Forelimb muscle (tissue), 1 donor: ENCODE measurements at places on chromosomes 4 and X. TPM values are rescaled to one million over a fixed set of nuclear protein-coding genes. Genes with fewer than 3 reads are reported as not detected.

ZIC3 gene
- not detected for polyA plus RNA-seq

- DNase-seq: peak; percentile 41
These were observed 107.0 kb upstream of the STIM2 start for GRCh38 chr4:26753617-26754016.

TMEM150C gene
- 2.7 TPM for polyA plus RNA-seq

GRCh38 chr4:76251441-76252270 is at the start of gene FAM47E:
Gene FAM47E, plus strand, starts transcription at chr4:76251721. Its CDS starts 26 bp downstream, at chr4:76251747.
- no peak for DNase-seq

DNA sequence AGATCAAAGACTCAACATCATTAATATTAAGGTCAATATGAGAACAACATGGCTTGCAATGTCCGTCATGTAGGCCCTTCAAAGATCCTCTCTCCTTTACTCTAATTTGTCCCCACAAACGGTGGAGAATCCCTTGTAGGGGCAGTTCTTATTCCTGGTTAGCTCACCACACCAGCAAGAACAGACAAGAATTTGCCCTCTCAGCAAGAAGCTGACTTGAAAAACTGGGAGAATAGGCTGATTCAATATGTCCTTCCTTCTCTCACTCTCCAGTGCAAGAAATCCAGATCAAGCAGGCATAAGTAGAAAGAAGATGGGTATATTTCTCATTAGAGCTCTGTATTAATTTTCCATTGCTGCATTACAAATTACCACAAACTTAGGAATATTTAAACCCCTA is 704.2 kb upstream of the SLIT2 start:
- no peak for DNase-seq
